NCI-H1048 (cell line): ENCODE measurements at places on chromosomes 12 and 14.

DNA sequence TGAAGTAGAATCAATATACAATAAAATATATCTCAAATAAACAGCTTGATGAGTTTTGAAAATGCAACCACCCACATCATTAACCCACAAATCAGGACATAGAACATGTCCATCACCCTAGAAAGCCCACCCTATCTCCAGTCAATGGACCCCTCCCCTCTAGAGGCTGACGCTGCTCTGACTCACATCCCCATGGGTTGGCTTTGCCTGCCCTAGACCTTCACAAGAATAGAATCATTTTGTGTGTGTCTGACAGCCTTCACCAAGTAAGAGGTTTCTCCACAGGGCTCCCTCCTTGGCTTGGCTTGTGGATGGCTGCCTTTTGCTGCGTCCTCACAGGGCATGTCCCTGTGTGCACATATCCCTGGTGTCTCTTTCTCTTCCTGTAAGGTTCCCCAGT is 250.2 kb upstream of the RTL1 start:
- no peak for DNase-seq

GRCh38 chr12:122834104-122834920 is 945 bp upstream of the HIP1R start:
- DNase-seq: peak; percentile 47

DNA sequence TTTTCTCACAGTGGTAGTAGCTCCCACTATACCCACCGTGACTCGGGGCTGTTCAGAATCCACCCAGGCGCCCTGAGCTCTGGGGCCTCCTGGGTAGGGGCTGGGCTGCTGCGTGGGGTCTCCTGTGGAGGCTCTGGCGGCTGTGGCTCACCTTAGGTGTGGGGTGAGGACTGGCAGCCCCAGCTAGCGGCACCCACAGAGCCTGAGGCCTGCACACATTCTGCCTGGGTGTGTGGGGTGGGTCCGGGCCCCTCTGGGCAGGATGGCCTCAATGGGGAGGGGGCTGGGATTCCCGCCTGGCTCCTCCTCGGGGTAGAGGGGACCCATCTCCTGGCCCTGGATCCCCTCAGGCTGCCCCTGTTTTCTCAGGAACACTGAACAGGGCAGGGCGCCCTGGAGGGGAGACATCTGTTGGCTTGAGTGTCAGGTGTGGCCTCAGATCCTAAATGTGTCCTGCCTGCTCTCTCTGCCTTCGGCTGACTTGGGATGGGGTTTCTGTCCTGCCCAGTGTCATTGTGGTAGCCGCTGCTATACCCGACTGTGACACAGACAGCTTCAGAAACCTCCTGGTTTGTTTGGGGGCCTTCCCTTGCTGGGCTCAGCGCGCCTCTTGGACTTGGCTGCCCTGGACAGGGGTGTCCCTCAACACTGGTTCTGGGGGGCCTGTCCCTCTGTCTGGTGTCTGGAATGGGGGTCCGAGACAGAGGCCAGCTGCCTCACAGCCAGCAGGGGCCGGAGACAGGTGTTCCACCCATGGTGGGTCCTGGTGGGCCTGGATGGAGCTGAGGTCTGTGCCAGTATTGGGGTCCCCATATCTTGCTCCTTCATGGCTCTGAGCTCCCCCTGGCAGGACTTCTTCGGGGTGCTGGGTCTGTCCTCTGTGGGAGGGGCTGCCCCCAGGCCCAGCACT is 354.9 kb downstream of the TMEM121 start:
- DNase-seq: no peak

- DNase-seq: no peak
These were observed 51.1 kb downstream of the GTF2A1 start for GRCh38 chr14:81169711-81170103.

DNA sequence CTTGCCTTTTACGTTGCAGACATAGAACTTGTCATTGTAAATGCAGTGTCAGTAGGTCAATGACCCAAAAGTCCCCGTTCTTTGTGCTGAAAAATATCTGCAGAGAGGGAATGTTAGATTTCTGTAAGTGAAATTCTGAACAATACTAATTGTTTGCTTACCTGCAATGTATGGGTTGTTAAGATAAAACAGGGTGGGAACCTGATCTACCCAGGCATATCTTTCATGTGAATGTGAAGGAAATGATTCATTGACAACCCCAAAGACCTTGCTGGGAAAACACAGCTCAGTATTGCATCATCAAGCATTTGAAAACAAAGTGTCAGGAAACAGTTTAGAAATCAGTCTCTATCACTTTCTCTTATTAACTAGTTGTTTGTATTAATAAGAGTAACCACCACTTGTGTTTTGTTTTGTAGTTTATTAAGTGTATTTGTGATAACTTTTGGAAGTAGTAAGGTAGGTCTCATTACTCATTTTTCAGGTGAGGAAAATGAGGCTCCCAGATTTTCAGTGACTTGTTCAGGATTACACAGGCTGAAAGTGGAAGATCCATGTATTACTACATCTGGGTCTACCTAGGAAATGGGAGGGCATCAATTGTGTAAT is 57.9 kb upstream of the SLC38A2 start:
- no peak for DNase-seq

GRCh38 chr12:48556631-48557030 is 13.2 kb downstream of the LALBA start:
- DNase-seq: no peak

GRCh38 chr12:124021007-124021406 is 48.0 kb downstream of the ZNF664 start:
- no peak for DNase-seq

- DNase-seq: no peak
These were observed 115.2 kb downstream of the PRICKLE1 start for GRCh38 chr12:42474391-42474790.

DNA sequence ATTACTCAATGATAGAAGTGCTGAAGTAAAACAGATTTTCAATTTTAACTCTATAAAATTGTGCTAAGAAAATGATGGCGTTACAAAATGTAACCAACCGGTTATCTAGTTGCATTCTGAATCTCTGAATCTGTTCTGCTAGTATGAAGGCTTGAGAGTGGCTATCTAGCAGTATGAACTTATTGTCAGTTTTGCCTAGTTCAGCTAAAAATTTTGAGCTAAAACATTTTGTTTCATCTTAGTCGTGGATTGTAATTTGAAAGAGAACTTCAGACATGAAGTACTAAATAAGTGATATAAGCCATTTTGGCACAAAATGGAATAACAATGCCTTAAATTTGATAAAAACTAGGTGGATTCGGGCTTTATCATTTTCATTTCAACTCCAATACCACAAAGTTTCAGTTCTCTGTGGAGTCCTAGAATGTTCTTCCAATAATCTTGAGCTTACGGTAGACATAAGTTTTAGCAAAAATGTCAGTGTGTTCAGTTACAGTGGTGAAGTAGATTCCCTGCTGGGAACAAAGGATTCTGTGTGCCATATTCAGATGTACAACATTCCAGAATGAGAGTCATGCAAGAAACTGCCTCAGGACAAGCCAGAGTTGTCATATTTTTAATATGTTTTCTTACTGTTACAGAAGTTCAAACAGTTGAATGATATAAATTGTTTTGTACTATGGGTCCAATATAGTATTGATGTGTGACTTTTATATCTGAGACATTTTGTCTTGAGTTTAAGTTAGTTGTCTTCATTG is 28.1 kb downstream of the ATP6V1D start:
- no peak for DNase-seq

DNA sequence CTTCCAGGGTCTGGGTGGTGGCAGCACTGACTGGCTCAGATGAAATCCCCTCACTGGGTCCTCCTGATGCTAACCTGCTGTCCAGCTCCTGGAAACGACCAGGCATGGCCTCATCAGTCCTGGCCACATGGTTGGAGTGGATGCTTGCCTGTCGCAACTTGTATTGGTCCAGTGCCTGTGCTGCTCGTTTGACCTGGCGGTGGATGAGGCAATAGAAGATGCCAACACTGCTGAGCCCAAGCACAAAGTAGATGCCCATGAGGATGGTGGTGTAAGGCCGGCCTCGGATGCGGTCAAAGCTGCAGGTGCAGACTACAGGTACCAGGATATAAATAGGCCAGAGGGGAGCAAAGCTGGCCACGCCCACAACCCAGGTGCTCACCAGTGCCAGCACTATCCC is 1.2 kb downstream of the GPR84 start:
- DNase-seq: no peak

- no peak for DNase-seq
These were observed 71.0 kb downstream of the RCOR1 start for GRCh38 chr14:102663440-102663839.

DNA sequence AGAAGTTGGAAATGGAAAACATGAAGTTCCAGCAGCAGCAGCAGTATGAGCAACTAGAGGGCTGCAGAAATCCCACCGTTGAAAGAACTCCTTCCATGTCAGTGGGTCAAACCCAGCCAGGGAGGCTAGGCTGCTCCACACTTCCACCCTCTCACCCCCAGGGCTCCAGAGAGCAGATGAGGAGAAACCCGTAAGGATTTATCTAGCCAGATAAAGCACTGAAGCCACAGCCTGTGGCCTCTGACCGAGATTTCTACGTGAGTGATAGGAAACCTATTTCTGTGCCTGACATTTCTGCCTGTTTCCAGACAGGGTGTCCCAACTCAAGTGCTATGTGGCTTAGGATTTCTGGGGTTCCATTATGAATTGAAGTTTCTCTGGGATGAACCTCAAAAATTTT is 100.0 kb upstream of the EEA1 start:
- no peak for DNase-seq

DNA sequence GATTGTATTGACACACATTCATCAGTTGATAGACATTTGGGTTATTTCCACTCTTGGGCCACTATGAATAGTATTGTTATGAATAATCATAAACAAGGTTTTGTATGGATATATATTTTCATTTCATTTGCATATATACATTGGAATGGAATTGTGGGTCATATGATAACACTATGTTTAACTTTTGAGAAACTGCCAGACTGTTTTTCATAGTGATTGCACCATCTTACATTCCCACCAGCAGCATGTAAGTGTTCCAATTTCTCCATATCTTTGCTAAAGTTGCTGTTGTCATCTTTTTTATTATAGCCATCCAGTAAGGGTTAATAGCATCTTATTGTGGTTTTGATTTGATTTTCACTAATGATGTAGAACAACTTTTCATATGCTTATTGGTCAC is 198.5 kb upstream of the PPFIA2 start:
- no peak for DNase-seq
